ENCODE measurements at places on chromosomes 3 and 15.

- no peak for DNase-seq
Observed at GRCh38 chr3:39641274-39641673, 168.1 kb upstream of the MYRIP start.

- peak; percentile 83 for DNase-seq
Observed at GRCh38 chr3:194043516-194043915, 92.4 kb upstream of the HES1 start.

DNA sequence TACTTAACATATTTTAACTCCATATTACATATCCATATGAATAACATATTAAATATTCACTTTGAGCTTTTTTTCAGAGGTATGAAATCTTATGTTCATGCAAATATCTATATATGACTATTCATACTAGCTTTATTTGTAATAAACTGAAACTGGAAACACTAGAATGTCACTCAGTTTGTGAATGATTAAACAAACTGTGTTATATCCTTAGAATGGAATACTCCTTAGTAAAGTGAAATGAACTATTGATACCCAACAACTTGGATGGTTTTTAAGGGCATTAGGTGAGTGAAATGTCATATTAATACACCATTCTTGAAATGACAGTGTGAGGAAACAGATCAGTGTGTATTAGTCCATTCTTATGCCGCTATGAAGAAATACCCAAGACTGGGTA is 45.4 kb downstream of the ARHGAP11B start:
- no peak for DNase-seq

- no peak for DNase-seq
Observed at GRCh38 chr3:139933766-139934165, 1.2 kb upstream of the CLSTN2 start.

- DNase-seq: no peak
Observed at GRCh38 chr3:183098536-183099025, 715 bp downstream of the MCCC1 start.

DNA sequence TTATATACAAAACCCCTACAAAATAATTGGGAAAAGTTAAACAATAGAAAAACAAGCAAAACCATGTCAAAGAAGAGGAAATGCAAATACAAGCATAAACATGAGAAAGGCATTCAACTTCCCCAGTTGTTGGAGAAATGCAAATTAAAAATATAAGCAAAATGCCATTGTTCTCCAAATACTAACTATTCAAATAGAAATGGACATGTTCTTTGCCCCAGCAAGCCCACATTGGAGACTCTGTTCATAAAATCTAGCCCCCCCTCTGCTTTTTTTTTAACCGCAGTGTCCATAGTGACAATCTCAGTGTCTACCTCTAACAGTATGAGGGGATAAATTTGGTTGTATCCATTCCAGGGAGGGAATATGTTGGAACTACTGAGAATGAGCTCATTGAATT is 59.7 kb upstream of the LCTL start:
- no peak for DNase-seq

DNA sequence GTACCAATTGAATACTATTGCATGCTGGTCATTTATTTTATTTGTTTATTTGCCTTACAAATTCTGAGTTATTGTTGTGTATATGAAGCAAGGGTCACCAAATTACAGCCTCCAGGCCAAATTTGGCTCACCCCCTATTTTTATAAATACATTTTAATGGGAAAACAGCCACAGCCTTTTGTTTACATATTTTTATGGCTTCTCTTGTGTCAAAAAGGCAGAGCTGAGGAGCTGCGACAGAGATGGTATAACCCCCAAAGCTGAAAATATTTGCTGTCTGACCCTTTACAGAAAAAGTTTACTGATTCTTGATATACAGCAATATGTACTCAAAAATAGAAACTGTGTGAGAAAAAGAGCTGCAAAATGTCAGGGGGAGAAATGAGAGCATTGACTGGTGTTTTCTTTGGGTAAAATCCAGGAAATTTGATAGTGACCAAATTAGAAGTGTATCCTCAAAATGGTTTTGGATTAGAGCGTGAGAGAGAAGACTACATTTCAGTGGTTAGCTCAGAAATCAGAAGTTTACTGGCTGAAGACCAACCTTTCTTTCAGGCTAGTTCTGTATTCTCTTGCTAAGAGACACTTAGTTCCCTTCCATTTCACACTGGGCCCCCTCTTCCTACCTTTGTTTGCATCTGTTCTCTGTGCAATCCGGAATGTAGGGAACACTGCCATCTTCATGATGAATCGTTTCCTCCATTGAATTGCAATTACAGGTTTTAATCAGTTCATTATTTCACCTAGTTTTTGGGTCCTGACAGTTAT is 757.8 kb downstream of the AGBL1 start:
- peak; percentile 87 for DNase-seq

DNA sequence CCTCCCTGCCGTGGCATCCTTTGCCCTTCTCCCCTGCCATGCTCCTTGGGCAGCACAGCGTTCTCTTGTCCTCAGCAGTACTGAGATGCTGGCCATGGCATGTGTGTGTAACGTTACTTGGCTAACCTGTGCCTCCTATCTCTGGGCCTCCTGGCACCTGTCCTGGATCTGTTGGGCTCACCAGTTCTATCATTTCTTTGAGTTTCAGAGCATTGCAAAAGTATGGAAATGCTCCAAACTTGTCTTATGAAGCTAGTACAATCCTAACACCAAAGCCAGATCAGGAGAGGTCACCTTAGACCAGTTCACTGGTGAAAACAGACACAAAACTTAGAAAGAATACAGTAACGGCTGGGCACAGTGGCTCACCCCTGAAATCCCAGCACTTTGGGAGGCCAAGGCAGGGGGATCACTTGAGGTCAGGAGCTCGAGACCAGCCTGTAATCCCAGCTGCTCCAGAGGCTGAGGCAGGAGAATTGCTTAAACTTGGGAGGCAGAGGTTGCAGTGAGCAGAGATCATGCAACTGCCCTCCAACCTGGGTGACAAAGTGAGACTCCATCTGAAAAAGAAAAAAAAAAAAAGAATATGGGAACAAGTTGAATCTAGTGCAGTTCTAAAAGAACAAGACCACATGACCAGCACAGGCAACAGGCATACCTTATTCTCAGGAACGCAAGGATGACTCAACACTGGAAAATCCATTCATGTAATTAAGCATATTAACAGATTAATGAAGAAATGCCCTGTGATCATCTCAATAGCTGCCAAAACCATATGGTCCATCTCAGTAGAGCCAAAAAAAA is 62.4 kb upstream of the TRPM1 start:
- no peak for DNase-seq

GRCh38 chr3:78139166-78139565 is 1099.3 kb downstream of the ROBO2 start:
- peak; percentile 35 for DNase-seq

- no peak for DNase-seq
Observed at GRCh38 chr3:140247775-140248174, 312.8 kb downstream of the CLSTN2 start.

- DNase-seq: no peak
Observed at GRCh38 chr15:89492111-89492641, 4.2 kb downstream of the RHCG start.

DNA sequence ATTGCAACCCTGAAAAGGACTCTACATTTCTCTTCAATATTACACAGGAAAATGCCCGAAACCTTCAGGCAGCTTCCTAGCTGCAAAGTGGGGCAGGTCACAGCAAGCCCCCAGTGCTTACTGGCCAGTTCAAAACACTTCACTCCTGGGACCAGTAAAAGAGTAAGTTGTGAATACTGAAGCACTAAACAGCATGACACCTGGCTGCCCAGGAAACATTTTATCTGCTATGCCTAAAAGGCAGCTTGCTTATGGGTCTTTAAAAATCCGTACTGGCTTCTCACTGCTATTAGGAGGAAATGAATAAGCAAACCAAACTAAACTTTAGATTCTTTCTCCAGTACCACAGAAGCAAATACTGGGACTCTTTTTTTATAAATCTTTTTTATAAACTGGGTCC is 457.9 kb upstream of the ALCAM start:
- DNase-seq: no peak

Measured in RPMI7951 (cell line).